ENCODE measurements at places on chromosomes 3 and 15.

DNA sequence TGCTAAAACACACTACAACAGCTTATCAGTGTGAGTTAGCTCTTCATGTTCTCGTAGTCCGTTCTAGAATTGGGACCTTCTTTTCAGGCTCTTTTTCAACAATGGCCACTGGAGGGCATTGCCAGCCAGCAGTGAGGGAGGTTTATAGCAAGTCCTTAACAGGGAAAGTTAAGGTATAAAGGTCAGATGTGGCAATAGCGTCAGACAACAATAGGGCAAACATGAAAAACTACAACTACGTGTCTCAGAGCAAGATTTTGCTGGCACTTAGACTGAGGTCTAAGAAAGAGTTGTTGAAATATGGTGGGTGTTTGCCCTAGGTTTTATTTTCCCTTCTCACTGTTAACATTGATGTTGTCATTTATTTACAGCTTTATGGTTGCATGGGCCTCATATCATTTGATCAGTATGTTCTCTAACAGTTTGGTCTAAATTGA is 161.4 kb downstream of the GMNC start:
- DNase-seq, result peak; percentile 23

GRCh38 chr3:108182339-108182738 is 39.9 kb downstream of the IFT57 start:
- DNase-seq, result no peak

- DNase-seq, result no peak
Measured at GRCh38 chr3:72161881-72162595, 377.1 kb upstream of the PROK2 start.

DNA sequence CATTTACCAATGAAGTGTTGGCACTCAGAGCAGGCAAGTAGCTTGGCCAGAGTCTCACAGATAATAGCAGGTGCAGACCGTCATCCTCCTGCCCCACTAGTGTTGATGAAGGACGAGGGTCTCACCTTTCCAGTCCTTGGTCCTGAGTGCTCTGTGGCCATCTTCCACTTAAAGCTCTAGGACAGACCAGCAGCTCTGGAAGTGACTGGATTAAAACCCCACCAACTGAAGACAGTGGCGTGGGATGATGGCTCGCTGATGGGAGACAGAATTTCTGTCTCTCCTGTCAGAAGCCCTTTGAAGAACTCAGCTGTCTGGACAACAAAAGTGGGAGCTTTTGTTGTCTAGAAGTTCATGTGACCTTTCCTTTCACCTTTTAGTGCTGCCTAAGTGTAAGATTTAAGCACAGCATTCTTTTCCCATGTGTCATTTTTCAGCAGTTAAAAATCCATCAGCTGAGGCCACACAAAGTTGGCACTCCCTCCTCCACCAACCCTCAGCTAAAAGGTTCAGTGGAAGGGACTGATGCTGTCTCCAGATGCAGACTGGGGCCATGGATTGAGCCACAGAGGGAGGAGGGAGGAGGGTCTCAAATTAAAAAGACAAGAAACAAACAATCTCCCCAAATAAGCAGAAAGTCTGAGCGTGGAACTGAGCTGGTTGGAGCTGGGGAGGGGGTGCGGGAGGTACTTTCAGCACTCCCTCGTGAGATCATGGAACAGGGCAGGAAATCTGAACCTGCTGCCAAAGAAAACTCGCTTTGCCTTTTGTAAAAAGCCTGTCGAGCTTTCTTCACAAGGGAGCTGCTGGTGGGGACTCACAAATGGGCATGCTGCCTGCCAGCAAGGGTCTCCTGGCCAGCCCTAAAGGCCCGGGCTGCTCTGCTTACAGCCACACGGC is 148.5 kb upstream of the CTDSPL start:
- no peak for DNase-seq

DNA sequence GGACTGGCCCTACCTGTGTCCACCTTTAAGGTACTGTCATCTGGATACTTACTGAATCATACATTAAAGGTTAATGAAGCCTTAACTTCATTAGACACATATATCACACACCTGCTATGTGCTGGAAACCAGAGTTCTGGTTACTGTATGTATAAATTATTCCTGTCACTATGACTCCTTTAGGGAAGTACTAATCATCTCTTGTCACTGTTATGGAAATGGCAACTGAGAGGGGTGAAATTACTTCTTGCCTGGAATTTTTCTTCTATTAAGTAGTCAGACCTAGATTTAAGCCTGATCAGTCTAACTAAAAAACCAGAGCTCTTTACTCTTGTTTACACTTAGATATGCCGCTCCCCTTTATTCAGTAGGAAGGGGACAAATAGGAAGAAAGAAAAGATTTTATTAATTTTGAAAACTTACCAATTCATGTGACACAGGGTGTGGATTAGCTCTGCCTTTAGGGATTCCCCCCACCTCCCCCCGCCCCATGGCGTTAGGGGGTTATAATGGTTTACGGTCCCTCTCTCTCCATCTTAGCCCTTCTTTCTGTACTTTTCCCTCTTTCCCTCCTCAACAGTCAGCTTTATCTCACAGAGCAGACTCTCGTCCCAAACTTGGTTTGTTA is 152.5 kb downstream of the KLHL25 start:
- no peak for DNase-seq

GRCh38 chr3:51593697-51594096 is 55.2 kb downstream of the RAD54L2 start:
- no peak for DNase-seq

DNA sequence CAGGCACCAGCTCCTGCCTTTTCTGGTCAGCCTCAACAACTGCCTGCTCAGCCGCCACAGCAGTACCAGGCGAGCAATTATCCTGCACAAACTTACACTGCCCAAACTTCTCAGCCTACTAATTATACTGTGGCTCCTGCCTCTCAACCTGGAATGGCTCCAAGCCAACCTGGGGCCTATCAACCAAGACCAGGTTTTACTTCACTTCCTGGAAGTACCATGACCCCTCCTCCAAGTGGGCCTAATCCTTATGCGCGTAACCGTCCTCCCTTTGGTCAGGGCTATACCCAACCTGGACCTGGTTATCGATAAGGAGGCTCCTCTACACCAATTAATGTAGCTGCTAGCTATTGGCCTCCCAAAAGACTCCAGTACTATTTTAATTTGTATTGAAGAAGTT is 38.9 kb downstream of the TFG start:
- DNase-seq, result no peak

DNA sequence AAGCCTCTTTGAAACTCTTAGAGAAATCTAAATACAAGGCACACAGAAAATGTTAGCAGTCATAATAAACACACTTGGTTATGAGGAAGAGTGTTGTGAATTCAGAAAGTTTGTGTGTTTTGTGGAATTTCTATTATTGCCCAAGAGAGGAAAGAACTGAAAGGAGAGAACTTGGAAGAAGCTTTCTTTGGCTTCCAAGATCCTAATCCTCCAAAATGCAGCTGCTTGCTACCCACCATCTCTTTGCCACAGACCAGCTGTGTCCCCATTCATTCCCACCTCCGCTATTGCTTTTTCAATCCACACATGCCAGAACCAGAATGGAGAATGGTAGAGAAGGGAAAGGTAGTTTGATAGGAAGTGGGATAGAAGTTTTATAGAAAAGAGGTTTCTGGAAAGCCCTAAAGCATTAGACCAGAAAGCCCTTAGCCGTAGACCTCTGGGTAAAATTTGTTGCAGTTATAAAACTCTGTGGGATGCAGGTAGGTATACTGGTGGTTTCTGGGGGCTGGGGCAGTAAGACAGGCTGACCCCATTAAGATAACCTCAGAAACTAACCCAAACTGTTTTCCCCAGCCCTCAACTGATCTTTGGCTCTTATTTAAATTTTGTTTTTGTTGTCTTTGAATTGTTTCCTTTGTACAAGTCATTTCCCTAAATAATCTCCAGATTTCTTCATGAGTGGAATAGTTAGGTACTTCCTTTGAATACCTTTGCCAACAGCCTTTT is 108.5 kb downstream of the FILIP1L start:
- DNase-seq, result no peak

GRCh38 chr3:122858373-122858772 is 63.5 kb downstream of the SLC49A4 start:
- DNase-seq, result no peak

DNA sequence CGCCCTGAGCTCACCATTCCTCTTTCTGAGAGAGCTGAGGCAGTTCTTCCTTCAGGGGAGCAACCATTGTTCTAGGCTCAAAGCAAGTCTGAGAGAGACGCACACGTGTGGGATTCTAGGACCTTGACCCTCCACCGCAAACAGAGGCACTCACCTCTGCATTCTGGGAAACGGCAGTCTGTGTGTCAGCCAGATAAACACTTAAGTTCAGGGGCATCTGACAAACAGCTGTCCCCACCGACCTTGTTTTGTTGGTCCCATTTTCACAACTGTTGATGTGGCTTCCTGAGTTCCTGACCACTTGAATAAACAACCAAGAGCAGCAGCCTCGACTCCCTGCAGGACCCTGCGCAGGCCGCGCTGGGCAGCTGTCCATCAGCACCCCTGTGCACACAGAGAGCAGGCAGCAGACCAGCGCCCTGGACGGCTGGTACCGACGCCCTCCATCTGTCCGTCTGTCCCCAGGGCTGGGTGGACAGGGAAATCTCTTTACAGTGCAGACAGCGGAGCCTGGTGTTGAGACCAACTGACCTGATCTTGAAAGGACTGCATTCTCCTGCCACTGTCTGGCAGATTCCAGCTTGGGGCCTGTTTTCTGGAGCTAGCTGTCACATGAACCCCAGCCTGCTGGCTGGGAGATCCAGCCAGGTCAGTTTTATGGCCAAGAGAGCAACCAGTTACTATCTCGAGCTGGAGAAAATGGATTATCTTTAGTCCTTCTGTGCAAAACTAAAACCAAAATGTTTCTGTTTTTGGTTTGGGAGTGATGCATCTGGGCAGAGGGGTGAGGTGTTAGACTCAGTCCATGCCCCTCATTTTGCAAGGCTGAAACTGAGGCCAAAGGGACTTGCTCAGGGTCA is 64.2 kb downstream of the FAM43A start:
- DNase-seq, result no peak

DNA sequence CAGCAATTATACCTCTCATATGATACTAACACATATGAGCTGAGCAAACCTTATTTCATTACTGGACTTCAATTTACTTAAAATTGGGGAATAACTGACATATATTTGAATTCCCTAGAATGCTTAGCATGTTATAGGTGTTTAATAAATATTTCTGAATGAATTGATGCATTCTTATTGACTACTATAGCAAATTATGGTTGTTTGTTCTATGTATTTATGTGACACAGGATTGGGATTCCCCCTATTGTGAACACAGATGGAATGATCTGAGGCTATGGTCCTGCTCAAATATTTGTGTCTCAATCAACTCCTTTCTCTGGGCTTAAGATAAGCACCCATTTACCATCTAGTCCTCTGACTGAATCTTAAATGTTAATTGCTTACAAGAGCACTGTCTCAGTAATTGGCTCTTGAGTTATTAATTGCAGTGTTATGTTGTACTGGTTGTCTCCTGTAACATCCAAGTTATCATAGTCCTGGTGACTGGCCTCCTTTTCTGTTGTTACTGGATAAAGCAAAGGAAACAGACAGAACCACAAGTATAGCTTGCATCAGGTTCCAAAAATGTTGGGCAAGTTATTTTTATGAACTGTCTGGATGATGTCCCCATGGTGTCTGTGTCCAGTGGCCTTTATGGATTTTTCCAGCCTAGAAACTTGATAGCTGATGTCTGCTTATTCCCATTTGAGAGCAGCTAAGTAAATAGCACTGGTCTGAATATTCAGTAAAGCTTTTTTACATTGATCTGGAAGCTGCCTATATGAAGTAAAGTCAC is 2.3 kb upstream of the UACA start:
- DNase-seq, result no peak

- no peak for DNase-seq
Measured at GRCh38 chr3:133374708-133375402, 25.0 kb upstream of the BFSP2 start.

GRCh38 chr15:96924570-96924969 is 594.1 kb downstream of the NR2F2 start:
- no peak for DNase-seq

- DNase-seq, result no peak
Measured at GRCh38 chr15:51237816-51238215, 100.6 kb downstream of the CYP19A1 start.

GRCh38 chr3:19116239-19116638 is 32.1 kb upstream of the KCNH8 start:
- DNase-seq, result no peak

GRCh38 chr3:123961508-123961856 is 453 bp upstream of the CCDC14 start:
- no peak for DNase-seq

GRCh38 chr3:197555281-197556261 is at the start of gene BDH1:
TSS of gene BDH1 (minus strand) at chr3:197555968. CDS start at chr3:197546443, 9,525 bp downstream.
- DNase-seq, result peak; percentile 80

DNA sequence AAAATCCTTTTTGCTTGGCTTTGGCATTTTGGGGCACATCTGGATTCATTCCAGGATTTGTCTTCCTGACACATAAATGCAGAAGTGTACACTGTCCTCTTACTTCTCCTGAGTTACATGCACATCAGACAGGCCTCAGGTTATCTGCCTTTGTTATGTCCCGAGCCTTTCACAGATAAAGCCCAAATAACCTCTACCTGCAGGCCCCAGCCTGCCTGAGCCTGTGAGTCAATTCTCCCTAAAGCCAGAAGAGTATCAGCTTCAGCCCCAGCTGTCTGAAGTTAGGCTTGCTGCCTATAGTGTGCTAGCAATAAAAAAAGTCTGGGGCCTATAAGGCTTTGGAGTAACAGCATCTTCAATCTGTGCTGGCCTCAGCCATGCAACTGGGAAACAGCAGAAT is 17.7 kb upstream of the GSK3B start:
- DNase-seq, result no peak

- DNase-seq, result peak; percentile 15
Measured at GRCh38 chr3:142958707-142959106, 4.8 kb downstream of the PAQR9 start.

DNA sequence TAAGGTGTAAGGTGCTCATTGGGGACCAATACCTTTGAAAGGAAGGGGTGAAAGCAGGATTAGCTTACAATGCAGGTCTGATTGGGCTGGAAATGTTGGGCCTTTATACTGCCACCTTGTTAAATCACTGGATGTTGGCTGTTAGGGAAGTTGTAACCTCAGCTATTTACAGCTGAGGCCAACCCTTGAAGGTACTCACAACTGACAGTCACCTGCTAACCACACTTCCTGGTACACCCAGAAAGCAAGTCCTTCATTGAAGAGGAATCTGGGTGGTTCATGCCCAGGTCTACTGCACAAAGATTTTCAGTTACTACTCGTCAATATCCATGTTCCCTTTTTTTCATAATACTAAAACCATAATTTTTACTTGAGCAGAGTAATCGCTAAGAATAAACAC is 65.4 kb upstream of the CLDN18 start:
- DNase-seq, result no peak

- no peak for DNase-seq
Measured at GRCh38 chr3:181913254-181913653, 201.5 kb downstream of the SOX2 start.

DNA sequence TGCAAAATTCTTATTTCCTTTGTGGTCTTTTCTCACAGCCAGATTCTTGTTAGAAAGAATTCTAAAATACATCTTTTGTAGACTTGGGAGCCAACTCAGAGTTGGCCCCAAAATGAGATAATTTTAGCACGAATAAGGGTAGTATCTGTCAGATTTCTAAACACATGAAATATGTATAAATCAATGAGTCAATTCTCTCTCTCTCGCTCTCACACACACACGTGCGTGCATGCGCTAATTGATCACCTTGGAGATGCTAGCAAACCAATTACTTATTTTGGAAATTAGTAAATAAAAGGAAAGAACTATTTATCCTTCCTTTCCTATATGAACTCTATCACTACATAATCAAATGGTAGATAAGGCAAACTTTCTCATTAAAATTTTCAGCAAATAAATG is 32.9 kb upstream of the PIK3R4 start:
- DNase-seq, result no peak
